ENCODE measurements at places on chromosomes 7 and 10.
A peak's percentile ranks its signal among the peaks of the same experiment; 100 is the strongest.

DNA sequence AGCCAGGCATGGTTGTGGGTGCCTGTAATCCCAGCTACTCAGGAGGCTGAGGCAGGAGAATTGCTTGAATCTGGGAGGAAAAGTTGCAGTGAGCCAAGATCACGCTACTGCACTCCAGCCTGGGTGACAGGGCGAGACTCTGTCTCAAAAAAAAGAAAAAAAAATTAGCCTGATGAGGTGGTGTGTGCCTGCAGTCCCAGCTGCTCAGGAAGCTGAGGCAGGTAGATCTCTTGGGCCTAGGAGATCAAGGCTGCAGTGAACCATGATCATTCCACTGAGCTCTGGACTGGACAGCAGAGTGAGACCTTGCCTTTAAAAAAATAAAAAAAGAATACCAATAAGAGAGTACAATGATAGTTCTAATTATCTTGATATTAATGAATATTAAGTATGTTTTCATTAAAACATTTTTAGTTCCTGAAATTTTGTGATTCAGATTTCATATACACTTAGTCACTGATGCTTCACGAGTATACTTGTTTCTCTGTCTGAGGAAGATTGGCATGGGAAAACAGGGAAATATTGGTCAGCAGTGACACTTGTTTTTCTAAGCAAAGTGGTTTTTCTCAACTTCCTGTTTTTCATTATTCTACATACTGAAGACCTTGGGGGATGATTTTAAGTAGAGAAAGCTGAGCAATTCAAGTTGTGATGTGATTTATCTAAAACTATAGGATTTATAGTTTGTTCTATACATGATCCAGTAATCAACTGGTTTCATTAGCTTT, 76.8 kb downstream of the ADK start:
- no peak for DNase-seq

- DNase-seq: no peak
Observed at GRCh38 chr10:983401-983800, 4.8 kb upstream of the GTPBP4 start.

- no peak for DNase-seq
Observed at GRCh38 chr10:11013836-11014235, 3.8 kb upstream of the CELF2 start.

GRCh38 chr10:99779335-99779734, 3.1 kb upstream of the ABCC2 start:
- DNase-seq: peak; percentile 44

DNA sequence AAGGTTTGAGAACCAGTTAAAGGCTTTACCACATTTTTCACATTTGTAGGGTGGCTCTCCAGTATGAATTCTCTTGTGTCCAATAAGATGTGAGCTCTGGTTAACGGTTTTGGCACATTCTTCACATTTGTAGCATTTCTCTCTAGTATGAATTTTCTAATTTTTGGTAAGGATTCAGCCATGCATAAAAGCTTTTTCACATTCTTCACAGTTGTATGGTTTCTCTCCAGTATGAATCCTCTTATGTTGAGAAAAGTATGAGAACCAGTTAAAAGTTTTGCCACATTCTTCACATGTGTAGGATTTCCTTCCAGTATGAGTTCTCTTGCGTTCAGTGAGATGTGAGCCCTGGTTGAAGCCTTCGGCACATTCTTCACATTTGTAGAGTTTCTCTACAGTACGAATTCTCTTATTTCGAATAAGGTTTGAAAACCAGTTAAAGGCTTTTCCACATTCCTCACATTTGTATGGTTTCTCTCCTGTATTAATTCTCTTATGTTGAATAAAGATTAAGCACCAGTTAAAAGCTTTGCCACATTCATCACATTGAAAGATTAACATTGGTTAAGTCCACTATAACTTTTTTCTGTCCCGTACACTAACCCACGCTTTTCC, 33.2 kb upstream of the ZNF479 start:
- DNase-seq: no peak

DNA sequence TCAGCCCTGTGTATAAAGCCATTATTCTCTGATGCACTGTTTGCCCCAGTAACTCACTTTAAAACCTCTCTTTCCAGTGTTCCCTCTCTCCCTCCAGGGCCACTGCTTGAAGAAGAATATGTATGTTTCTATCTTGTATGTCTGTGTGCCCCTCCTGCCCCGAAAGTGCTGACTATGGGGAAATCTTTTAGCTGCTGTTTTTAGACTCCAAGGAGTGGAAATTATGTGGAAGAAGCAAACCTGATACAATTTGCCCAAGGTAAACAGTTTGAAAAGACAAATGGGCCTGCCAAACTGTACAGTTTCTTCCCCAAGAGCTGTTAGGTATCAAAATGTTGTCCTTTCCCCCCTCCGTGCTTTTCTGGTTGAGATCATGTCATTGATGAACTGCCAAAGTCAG, 3.4 kb downstream of the ADRA2A start:
- no peak for DNase-seq

GRCh38 chr10:11679946-11680345, 62.2 kb upstream of the ECHDC3 start:
- DNase-seq: no peak

DNA sequence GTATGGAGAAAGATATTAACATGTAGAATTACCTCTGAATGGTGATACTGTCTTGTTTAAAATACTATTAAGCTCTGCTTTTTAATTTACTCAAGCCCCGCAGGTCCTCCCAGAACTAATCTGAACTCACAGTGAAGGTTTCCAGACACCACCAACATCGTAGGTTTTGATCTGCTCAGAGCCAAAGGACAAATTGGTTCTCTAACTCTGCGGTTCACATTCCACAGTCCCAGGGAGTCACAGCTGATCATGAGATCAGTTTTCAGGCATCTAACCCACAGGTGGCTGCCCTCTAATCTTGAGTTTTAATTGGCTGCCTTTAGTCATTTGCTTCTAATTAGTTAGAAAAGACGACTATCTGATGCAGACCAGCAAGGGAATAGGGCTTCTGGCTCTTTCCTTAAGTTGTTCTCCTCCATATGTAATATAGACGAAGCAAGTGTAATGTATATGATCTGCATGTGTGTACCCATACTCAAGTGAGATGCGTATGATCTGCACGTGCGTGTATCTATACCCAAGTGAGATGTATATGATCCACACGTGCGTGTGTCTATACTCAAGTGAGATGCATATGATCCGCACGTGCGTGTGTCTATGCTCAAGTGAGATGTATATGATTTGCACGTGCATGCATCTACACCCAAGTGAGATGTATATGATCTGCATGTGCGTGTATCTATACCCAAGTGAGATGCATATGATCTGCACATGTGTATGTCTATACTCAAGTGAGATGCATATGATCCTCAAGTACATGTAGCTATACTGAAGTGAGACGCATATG, 331.5 kb upstream of the NPVF start:
- no peak for DNase-seq

- no peak for DNase-seq
Observed at GRCh38 chr7:142412551-142413193, 154.8 kb upstream of the PRSS58 start.

GRCh38 chr7:34982371-34983019, 54.8 kb downstream of the DPY19L1 start:
- no peak for DNase-seq

GRCh38 chr10:126969310-126969709, 64.1 kb downstream of the DOCK1 start:
- no peak for DNase-seq

DNA sequence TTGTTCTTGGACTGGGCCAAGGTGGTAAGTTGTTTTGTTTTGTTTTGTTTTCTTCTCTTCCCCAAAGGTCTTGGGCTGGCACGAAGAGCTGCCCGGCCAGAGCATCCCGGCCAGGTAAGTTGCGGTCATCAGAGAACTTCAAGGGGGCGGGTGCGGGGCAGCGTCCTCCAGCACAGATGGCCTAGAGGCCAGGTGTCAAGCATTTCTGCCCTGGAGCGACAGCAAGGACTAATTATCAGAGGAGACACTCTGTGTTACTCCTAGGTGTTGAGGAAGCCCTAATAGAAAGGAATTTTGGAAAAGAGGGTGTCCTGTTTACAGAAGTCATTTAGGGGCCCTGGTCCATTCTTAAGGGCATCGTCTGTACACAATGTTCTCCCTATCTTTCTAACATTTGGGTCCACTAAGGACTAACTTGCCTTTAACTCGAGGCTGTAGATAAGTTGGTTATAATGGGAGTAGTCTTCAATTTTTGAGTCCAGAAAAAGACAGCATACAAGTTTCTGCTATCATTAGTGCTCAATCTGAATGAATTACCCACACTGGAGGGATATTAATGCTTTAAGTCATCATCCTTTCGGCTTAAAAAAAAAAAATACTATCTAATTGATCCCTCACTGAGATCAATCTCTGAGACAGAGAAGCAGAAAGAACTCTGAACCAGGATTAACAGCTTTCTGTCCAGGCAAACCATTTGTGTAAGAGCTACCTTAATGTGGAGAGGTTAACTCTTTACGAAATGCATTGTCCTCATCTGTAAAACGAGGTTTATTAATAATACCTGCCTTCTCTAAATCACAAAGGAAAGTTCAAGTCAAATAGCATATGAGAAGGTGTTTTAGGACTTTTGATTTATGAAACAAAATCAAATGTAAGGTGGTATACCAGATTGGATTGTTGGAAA, 1.5 kb downstream of the ITGB8 start:
- no peak for DNase-seq

- DNase-seq: no peak
Observed at GRCh38 chr7:80771523-80771922, 133.1 kb downstream of the CD36 start.

GRCh38 chr7:25520017-25520416, 291.7 kb upstream of the NPVF start:
- no peak for DNase-seq

GRCh38 chr7:80665526-80665925, 27.1 kb downstream of the CD36 start:
- DNase-seq: no peak

DNA sequence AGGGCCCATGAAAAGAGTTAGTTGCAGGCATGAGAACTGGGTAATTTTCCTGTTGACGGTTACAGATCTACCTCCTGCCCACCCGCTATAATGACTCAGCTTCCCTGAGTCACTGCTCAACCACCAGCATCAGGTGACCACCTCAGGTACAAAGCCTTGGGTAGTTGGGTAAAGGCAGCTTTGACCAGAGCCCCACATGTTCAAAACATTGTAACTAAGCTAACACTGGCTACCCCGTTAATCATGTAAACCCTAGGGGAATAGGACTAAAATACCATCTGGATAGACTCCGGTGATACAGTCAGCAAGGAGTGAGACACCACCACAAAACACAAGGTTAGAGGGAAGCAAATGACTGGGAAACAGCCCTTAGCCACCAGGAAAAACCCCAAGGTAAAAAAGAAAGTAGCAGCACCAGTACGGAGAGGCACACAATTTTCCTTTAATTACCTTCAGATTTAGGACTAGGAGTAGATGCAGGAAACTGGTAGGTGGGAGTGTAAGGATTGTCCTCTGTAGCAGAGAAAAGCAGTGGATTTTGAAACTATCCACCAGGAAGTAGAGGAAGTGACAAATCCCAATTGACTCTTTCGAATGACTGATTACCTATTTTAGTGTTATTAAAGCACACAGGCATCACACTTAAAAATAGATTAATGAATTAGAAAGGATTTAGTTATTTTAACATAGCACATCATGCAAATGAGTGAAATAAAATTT, 103.5 kb upstream of the PDLIM1 start:
- no peak for DNase-seq

DNA sequence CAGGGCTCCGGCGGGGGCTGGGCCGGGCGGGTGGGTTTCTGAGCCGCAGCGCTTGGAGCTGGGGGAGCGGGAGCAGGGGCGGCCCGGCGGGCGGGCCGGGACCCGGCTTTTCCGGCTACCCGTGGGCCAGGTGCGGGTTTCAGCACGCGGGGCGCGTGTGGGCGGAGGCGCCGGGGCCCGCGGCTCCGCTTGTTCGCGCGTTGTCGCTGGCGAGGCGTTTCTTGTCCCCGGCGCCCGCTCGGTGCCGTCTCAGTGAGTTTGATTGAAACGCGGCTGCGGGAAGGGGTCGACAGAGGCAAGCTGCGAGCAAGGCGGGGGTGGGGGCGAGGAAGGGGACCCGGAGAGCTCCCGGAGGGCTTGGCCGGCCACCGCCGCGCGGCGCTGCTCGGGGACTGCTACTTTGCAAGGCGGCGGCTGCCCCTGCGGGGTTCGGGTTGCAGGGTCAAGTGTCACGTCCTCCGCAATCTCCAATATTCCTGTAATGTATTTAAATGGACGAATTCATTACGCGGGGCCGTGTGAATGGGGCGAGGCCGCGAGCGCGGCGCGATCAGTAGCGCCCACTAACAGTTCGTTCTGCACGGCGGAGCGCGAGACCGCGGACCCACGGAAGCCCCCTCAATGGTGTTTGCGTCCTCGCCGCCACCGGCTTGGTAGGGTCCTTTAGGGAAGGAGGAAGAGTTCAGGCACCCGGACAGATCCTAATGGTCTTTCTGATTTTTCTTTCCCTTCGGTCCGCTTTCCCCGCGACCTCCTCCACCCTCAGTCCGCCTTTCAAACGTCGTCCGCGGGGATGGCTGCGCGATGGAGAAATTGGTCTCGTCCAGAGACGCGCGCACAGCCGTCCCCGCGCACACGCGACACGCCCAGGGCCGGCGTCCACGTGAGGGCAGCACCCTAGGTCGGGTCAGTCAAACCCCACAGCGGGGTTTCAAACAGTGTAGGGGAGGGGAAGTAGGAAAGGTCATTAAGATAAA, 76.9 kb downstream of the INSIG1 start:
- DNase-seq: no peak

DNA sequence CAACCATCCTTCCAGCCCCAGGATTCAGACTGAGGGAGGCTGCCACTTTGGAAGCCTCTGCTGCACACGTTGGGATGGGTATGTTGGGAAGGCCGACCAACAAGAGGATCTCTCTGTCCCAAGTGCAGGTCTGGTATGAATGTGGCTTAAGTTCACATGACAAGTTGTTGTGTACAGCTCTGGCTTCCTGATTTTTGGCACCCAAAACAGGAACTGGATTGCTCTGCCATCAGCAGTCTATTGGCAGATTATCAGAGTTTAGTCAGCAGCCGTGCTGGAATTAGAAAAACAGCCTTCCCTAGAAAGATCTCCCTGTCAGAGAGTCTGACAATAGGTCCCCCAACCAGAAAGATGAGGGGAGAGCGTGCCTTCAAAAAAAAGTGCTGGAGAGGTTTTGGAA, 66.9 kb downstream of the GOLGA7B start:
- DNase-seq: no peak

DNA sequence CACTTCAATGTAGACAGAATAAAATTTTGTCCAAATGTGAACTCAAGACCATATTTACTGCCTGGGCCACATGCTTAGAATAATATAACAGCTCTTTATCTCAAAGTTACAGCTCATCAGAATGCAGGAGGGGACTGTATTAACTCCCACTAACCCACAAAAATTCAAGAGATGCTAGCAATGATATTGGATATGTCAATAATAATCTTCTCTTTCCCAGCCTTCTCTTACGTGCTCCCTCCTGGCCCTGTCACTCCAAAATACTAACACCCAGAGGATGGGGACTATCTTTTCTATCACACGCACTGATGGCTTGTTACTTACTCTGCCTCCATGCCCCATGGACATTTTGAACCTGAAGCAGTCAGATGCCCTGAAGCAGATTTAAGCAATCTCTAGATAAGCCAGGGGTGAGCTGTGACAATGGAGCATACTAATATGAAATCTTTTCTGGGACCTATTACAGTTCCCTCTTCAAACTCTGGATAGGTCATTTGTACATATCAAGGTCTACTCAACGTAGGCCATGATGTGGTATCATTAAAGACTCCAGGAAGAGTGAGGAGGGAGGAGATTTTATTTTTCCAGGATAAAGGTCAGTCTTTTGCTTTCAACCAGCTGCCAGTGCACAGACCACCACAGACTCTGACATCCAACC, 803.0 kb downstream of the GRM8 start:
- DNase-seq: no peak

Data from KG1 (cell line).